Right renal pelvis (tissue), 4 donors: ENCODE measurements at places on chromosomes 5 and 9.

DNA sequence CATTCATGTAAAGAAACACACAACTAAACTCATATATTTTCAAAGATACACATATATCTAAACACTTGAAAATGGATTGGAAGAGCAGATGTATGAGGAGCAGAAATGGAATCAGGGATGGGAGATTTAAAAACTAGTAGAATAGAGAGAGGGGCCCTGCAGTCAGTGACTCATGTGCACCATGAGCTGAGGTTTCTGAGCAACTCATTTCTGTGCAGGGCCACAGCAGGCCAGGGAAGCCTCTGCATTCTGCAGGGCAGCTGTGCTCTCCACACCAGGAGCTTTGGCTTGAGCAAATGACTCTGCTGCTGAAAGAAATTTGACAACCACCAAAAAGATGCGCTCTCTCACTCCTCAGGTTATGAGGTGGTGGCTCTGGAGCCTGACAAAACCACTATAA is 27.1 kb downstream of the LHX6 start:
- no peak for DNase-seq

DNA sequence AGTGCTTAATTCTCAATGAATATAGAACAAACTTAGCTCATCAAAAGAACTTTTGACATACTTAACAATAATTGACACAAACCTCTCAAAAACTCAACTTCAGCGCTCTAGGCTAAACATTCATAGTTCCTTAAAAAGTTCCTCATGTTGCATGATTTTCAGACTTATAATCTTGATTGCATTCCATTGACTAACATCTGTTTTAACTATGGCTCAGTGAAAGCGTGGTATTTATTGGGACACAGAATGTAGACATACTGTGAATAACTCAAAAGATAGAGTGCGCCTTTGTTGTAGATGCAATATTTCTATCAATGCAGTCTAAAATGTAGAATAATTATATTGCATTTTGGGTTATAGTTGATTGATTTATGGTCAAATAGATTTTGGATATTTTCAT is 227.1 kb upstream of the HAPLN1 start:
- DNase-seq: no peak

DNA sequence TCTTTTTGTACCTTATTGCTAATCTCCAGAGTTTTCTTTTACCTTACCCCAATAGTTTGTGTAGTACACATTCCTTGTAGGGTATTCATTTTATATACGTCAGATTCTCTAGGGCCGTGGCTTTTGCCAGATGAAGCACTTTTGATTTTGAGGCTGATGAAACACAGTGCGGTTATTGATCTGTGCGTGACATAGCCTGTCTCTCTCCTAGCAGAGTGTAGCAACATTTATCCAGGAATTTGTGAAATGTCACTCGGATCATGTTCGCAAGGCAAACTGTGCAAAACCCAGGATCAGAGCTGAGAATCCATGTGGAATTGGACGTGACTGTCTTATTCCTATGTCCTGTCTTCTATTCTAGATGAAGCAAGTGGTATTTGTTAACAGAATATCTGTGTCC is 142.0 kb upstream of the SH3GL2 start:
- DNase-seq: no peak

GRCh38 chr9:83355729-83356151 is 182.5 kb downstream of the FRMD3 start:
- no peak for DNase-seq

- DNase-seq: no peak
Observed at GRCh38 chr5:168865968-168866367, 286.8 kb upstream of the PANK3 start.

GRCh38 chr5:79513308-79513703 is 628 bp downstream of the HOMER1 start:
- no peak for DNase-seq

GRCh38 chr5:137856916-137857862 is 10.5 kb upstream of the MYOT start:
- DNase-seq: no peak

- DNase-seq: no peak
Observed at GRCh38 chr5:6553972-6554371, 78.9 kb downstream of the NSUN2 start.

DNA sequence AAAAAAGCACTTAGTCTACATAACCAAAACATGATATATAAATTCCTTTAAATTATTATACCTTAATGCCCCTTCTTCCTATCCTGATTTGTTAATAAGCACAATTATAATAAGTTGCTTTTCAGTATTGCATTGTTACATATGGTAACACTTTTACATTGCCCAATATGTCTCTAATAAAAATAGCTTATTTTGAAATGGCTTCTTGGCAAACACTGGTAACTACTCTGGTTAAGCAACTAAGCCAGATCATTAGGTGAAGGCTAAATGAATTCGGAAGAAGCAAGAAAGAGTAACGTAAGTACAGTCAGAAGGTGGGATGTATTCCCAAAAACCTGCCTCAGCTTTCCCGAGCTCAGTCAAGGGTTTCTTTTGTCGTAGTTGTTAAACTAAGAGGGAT is 85.3 kb downstream of the TTC39B start:
- no peak for DNase-seq

- no peak for DNase-seq
Observed at GRCh38 chr5:126004636-126005035, 418.6 kb upstream of the GRAMD2B start.

DNA sequence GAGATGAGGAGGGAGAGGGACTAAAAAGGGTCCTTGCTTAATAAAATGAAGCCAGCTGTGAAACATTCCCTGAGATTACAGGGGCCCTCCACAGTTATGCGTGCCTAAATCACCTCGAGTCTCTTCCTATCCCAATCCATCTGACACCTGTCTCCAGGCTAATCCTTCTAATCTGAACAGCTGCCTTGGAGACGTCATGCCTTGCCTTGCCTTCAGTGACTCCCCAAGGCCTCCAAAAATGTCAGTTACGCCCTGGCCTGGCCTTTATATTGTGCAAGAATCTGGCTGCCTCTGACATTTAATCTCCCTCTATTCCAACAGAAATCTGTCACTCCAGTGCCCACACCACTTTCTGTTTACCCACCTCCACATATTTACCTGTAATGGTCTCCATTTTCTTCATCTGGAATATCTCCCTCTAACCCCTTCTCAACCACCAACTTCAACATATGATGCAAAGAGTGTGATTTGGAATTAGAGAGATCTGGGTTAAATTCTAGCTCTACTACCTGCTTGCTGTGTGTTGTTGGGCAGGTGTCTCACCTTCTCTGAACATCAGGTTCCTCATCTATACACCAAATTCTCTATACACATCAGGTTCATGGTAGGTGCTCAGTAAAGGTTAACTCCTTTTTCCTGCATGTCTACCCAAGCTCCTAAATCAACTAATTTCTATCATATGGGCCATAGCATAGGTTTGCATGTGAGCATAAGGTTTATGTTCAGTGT is 57.9 kb downstream of the PTCD2 start:
- no peak for DNase-seq

- DNase-seq: no peak
Observed at GRCh38 chr5:67095346-67096171, 101.0 kb downstream of the CD180 start.

- DNase-seq: no peak
Observed at GRCh38 chr9:134868751-134869553, 11.7 kb upstream of the FCN2 start.

- DNase-seq: no peak
Observed at GRCh38 chr9:94779693-94780290, 53.3 kb downstream of the AOPEP start.

DNA sequence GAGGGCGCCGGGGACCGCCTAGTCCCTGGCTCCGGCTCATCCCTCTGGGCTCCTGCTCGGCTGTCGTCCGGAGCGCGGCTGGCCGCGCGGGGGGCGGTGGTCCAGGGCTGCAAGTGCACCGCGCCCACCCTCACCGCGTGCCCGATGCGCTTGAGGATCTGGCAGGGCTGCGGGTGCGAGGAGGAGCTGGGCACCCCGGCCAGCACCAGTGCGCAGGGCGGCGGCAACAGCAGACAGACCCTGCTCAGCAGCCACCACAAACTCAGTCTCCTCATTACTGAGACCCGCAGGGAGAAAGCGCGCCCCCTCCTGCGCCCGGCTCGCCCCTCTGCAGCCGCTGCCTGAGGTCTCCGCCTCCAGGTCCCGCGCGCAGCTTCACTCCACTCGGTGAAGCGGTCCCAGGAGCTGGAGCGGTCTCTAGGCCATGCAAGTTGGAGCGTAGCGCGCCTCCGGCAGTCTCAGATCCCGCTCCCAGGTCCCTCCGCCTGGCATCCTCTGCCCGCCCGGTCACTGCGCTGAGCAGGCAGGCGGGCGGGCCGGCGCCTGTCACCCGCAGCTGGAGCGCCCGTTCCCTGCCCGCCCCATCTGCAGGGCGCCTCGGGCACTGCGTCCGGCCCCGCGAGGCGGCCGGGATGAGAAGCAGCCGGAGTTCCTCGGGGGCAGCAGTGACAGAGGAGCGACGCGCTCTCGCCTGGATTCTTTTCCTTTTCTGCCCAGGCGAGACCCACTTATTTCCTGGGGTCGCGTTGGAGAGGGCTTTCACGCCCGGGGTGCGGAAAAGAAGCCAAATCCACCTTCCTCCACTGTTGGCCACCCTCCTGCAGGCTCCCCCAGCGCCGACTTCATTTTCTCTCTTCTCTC is 512 bp downstream of the GRIN3A start:
- DNase-seq: no peak
